ENCODE measurements at places on chromosomes 2 and 18.

DNA sequence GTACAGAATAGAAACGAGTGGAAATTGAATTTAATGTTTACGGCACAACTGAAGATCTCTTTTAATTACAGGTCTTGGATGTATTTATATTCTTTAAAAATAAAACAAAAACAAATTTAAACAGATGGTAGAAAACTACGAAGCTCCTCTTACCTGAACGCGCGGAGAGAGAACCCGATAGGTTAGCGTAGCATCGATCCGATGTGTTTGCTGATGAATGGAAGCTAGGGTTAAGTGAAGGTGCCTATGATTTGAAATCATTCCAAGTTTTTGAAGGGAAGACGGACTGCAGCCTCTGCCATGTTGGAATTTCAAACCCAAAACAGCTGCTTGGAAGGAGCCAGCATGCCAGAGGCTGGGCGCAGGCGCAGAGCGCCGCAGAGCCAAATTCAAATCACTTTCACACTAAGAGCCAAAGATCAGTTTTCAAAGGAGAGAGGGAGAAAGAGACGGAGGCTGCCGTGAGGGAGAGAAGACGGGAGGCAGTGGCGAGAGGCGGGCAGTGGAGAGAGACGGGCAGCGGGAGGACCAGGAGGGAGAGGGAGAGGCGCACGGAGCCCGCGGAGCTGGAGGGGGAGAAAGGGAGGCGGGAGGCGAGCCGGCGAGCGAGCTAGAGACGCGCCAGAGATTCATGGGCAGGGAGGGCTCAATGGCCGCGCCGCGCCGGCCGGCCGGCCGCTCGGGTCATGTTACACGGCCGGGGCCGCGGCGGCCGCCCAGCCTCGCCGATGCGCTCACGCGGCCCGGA is at the start of gene FIGN:
TSS of gene FIGN (minus strand) at position 324 of the 748 bp plus-strand sequence. CDS start 1,081 bp downstream, outside the sequence.
- DNase-seq: peak; percentile 30

DNA sequence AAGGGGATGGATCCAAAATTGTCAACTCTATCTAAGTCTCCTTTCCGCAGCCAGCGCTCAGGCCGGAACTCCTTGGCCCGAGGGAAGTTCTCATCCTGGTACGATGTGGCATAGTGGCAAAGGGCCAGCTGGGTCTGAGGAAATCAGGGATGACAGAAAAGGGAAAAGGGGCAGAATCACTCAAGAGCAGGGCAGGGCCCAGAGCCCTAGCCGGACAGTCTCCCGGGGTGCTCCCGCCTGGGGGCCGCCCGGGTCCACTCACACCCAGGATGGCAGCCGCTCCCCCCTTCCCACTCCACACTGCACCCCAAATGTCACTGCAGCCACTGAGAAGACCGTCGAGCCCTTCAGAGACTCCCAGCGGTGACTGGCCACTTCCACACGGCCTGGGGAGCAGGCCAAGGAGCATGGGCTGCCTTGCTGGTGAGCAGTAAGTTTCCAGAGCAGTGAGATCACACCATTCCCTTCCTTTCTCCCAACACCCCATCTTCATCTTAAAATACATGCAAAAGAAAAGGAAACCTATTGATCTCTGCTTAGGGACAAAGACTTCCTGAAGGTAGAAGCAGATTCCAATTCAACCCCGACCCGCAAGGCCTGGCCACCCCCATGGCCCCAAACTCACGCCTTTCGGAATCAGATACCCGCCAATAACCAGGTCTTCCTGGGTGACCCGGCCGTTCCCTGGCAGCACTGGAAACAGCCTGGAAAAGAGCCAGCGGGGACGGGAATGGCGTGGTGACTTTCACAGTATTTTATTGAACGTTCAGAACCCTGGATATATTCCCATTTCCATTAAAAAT is 26.7 kb downstream of the CYP27C1 start:
- no peak for DNase-seq

GRCh38 chr2:117771969-117772630 is 42.4 kb upstream of the DDX18 start:
- DNase-seq: no peak

DNA sequence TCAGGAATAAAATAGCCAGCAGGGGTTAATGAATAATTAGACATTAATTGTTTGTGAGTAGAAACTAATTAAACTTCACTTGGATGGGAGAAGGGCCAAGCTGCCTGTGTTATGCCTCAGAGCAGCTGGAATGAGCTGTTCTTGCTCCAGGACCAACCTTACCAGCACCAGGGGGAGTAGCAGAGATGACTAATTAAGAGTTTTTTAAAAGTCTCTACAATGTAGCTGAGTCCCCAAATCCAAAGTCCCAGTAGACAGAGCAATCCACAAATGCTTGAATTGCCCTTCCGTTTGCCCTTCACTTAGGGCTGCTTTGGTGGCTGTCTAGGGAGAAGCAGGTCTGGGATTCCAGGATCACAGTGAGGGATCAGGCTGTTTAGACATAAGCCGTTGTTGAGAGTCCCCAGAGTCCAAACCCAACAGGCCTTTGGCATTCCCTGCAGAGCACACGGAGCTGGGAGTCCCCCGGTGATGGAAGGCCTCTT is 59.4 kb downstream of the RHOB start:
- DNase-seq: no peak
